Stimulated activated CD4-positive, alpha-beta T cell treated with anti-CD3 and anti-CD28 coated beads, TNF-alpha, amount 100 ng/mL, for 24 hours (primary cell): ENCODE measurements at places on chromosomes 5 and 9.

DNA sequence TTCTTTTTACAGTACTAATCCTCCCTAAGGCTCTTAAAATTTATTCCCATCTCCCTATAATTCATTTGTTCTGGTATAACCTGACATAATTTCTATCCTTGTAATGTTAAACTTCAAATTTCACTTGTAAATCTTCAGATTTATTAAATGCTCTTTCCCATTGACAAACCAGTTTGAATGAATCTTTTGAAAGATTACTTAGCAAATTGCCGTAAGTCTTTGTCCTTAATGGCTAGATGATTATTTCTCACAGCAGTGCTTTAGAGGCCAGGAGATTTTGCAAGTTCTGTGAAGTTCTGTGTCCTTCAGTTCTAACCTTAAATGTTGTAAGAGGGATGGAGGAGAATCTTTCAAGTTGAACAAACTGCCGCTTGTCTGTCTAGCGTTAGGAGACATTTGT is 4.2 kb downstream of the SLC44A1 start:
- no peak for DNase-seq

DNA sequence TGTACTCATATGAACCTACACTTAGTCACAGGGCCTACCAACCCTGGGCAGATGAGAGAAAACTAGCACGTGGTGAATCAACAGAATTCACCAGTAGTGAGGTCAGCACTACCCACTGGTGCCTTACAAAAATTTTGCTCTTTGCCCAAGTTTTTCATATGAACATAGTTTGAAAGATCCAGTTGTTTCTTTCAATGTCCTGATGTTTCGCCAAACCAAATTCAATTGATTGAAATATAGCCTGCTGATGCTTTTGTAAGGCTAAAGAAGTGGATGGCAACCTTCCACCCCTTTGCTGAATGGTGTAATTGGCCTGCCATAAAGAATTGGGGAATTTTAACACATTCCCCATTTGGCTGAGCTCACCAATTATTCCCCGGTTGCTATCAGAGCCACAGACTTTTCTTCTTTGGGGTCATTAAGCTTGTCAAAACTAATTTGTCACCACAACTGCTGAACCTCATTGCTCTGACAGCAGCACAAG is 339.2 kb downstream of the GLIS3 start:
- DNase-seq = no peak

- no peak for DNase-seq
Observed at GRCh38 chr5:120507800-120508463, 43.8 kb downstream of the PRR16 start.

- DNase-seq = no peak
Observed at GRCh38 chr5:39080597-39081204, 6.5 kb upstream of the RICTOR start.

DNA sequence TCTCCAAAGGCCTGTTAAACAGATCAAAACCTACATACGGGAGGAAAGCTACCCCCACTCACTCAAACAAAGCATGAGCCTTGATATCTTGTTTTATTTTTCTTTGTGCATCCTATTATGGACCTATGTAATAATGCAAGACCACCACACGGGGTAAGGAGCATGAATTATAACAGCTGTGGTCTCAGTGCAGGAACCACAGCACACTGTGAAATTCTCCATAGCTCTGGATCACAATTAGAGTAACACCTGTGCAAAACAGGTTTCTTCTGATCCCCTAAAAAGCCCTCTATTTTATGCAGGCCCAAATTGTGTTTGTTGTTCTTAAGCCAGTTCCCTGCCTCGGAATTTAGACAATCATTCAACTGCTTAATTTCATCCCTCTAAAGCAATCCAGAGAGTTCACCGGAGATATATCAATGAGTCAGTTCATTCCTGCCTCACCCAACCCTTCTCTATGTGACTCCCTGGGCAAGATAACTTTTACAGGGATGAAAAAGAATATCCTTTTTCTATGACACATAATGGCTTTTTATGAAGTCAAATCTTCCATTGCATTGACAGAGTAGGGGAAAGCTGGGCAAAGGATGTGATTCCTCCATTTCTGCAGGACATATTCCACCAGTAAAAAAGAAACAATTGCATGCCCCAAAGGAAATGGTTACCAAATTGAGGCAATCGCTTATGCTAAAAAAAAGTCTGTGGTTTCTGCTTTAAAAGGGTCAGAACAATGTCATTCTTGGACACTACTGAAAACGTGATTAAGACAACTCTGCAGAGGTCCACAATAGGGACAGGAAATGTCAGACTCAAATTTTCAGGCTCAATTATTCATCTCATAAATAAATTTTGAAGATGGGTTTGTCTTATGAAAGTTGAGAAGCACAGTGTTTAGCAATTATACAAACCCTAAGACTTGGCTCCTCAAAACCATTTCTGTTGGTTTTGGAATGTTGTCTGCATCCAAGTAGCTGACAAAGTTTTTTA is 41.6 kb upstream of the FST start:
- no peak for DNase-seq

DNA sequence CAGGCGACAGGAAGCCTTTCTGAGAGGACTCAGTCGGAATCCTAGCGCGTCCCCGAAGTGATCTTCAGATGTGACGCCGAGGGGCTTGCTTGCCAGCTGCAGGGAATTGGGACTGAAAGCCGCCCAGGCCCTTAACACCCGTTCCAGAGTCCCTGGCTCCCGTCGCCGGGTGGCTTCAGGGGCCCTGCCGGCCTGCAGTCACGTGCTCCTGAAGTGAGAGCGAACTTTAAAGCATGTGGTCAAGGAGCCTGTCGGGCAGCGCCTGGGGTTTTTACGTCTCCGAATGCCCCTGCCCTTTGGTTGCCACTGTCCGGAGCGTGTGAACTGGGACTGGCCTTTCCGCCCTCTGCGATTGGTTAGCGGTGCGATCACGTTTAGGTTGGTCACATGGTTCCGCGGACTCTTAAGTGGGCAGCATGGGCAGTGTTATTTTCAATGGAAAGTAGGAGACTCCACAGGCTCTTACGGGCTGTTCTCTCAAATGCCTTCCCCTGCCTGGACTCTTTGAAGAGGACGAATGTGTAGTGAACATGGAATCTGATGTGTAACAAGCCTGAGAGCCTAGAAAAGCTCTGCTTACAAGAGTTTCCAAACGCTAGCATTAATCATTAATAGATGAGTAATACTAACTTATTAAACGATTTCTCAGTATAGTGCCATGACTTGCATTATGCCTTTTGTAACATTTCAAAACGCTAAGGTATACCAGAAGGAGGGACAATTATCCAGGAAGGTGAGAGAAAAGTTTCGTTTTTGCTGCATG is 1.9 kb downstream of the VLDLR start:
- DNase-seq = no peak
